Stimulated activated CD4-positive, alpha-beta T cell treated with anti-CD3 and anti-CD28 coated beads, Interleukin-12 subunit alpha, Interleukin-12 subunit beta, amount 100 ng/mL, for 4 hours (primary cell): ENCODE measurements at places on chromosomes 1 and 21.

DNA sequence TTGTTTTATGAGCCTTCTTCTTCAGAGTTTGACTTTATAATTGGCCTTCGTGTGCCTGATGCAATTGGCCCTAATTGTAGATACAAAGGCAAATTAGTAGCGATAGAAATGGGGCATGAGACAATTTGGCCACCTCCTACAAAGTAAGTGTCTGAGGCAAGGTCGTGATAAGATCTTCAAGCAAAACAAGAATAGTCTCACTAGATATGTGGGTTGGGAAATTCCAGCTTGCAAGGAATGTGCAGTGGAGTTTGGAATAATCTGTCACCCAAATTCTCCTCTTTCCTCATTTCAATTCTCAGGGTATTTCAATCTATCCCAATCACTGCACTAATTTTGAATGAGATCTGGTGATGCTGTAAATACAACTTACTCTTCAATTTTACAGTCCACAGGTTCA is 11.4 kb upstream of the TSNAX start:
- no peak for DNase-seq

- no peak for DNase-seq
These were observed 19.0 kb downstream of the THEMIS2 start for GRCh38 chr1:27891196-27891889.

GRCh38 chr1:232084584-232085223 is 458.1 kb downstream of the DISC1 start:
- no peak for DNase-seq

DNA sequence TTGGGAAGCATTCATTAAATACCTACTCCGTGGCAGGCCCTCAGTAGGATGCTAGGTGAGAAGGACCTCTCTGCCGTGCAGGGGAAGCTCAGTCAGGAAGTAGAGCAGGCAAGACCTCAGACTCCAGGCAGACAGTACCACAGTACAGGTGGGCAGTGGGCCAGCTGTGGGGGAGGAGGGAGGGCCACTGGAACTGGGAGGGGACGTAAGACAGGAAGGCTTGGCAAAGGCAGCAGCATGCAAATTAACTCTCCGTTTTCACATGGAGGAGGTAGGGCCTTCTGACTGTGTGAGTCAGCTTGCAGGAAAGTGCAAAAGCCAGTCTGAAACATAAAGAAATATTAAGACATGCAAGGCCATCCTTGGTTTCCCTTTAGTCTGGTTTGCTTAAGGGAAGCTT is 157.7 kb downstream of the TRIM33 start:
- DNase-seq = no peak

DNA sequence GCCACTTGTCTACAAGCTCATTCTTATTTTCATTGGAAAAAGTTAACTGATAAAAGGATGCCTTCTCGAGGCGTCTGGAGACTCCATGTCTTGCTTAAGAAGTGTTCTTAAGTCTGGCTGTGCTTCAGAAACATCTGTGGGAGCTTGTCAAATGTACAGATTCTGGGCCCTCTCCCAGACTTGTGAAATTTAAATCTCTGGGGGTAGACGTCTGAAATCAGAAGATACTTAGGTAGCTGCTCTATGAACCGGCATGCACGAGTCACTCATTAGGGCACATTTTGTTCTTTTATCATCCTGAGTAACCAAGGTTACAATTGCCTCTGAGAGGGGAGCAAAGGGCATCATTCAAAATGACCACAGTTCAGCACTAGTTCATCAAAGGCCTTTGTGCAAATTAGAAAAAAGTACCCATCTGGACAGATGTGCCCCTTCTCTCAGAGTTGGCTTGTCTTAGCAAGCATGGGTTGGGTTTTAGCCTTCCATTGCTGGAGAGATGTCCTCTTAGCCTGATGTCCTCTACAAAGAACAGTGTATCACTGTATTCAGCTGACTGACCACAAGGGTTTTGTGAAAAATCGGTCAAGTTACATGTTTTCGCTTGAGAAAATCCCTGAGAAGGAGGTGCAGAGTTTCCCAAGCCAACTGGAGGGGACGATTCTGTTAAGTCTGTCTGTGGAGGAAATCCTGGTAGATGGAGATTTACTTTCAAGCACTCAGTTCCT is 156.9 kb downstream of the ASTN1 start:
- DNase-seq = no peak

GRCh38 chr1:17933971-17934370 is 173.6 kb upstream of the IGSF21 start:
- no peak for DNase-seq

DNA sequence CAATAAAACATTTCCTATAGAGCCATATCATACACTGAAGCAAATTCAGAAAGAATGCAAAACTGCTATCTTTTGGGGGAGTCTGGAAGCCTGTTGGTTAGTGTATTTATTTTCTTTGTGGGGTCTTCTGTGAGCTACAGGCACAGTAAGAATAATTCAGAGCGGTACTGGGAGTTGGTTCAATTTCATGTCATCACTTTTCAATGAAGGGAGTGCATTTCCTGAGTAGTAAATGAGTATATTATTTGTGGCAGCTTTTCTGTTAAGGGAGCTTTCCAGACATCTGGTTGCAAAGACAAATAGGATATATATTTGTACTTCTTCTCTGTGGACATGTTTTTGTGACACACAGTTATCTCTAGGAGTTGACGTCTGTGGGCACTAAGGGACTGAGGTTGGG is 130.6 kb downstream of the HUNK start:
- DNase-seq = no peak

DNA sequence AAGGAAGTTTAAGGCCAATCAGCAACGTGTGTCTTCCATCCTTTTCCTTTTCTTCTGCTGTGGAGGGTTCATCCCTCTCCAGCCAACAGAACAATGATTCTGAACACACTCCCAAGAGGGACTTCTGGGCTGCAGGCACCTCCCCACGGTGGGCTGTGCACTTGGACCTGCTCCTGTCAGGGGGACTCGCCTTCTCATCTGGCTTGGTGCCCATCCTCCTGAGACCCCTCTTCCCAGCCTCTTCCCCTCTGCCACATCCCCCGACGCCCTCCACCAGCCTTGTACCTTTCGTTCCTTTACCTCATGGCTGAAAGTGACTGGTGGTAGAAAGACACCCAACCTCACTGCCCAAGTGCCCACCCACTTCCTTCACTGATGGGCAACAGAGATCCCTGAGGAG is 26.0 kb upstream of the SLAMF9 start:
- no peak for DNase-seq

DNA sequence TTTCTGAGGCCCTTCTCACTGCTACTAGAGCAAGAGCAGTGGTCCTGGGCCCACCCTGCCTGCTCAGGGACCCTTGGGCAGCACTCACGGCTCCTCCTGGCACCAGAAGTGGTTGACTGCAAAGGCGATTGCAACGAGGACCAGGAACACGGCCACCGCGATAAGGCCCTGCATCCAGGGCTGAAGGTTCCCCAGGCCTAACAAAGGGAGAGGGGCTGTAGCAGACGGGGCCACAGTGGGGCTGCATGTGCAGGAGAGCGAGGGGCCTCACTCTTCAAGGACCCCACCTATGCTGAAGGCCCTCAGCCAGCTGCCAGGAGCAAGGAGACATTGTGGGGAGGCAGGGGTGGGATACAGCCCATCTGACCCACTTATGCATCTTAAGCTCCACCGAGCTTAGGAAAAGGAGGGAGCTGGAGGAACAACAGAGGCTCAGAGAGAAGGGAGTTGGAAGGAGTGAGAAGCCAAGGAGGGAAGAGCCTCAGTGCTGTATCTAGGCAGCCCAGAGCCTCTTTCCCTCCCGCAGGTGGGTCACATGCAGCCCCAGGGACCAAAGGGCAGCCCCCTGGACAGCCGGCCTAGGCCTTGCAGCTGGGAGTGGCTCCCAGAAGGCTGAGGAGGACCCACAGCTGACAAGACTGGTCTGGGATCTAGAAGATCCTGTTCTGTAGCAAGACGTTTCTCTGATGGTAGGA is 2.5 kb downstream of the PDZK1IP1 start:
- no peak for DNase-seq
